AG09309 (cell line): ENCODE measurements at places on chromosomes 5 and 9.
A peak's percentile ranks its signal among the peaks of the same experiment; 100 is the strongest.

GRCh38 chr5:40089269-40089668, 590.4 kb upstream of the PTGER4 start:
- DNase-seq: no peak

GRCh38 chr5:16135003-16135402, 44.6 kb downstream of the MARCHF11 start:
- DNase-seq: no peak

DNA sequence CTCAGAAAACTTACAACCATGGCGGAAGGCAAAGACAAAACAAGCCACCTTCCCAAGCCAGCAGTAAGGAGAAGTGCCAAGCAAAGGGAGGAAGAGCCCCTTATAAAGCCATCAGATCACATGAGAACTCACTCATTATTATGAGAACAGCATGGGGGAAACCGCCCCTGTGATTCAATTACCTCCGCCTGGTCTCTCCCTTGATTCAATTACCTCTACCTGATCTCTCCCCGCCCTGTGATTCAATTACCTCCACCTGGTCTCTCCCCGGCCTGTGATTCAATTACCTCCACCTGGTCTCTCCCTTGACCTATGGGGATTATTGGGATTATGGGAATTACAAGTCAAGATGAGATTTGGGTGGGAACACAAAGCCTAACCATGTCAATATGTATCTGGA, 467.3 kb upstream of the FTMT start:
- DNase-seq: no peak

DNA sequence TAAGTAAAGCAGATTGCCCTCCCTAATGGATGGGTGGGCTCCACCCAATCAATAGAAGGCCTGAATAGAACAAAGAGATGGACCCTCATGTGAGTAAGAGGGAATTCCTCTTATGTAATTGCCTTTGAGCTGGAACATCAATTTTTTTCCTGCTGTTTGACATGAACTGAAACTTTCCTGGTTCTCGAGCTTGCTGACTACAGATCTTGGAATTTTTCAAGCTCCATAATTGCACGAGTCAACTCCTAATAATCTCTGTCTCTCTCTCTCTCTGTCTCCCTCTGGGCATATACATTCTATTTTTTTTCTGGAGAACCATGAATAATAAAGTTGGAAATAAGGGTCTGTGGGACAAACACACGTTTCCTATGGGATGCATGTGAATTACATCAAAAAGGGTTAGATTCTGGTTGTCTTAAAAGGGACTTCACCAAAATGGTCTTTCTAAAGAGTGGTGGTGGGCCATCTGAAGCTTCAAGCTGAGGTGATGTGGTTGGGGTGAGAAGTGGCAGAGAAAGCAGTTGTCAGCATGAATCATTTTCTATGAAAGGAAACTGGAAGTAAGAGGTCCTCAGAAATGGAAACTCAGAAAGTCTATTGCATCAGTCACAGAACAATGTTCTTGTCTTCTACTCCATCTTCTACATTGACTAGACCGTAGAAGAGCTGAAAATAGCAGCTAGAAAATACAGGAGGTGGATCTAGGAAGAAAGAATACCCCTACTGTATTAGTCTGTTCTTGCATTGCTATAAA, 47.0 kb upstream of the HOMER1 start:
- DNase-seq: no peak

DNA sequence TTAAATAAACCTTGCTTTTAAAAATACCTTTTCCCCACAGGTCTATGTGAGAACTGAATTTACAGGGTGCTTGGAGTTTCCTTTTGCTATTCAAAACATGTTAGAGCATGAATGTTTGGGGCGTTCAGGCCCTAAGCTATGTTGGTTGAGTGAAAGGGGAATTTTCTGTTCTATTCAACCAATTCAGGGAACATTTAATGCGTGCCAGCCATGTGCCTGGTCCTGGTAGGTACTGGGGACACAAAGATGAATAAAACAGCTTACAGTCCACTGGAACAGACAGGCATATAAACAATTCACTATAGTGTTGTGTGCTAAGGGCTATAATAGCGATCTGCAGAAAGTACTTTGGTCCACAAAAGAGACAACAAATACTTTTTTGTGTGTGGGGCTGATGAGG, 108.5 kb downstream of the ZSWIM6 start:
- no peak for DNase-seq

GRCh38 chr5:173300389-173301047, 27.7 kb downstream of the STC2 start:
- no peak for DNase-seq

GRCh38 chr5:178396796-178397720, 164.5 kb upstream of the PHYKPL start:
- no peak for DNase-seq

GRCh38 chr5:72662305-72662704, 154.2 kb upstream of the TNPO1 start:
- DNase-seq: no peak

GRCh38 chr5:39543335-39543734, 118.6 kb upstream of the DAB2 start:
- DNase-seq: no peak

GRCh38 chr5:139155333-139155732, 42.8 kb downstream of the SIL1 start:
- DNase-seq: no peak

DNA sequence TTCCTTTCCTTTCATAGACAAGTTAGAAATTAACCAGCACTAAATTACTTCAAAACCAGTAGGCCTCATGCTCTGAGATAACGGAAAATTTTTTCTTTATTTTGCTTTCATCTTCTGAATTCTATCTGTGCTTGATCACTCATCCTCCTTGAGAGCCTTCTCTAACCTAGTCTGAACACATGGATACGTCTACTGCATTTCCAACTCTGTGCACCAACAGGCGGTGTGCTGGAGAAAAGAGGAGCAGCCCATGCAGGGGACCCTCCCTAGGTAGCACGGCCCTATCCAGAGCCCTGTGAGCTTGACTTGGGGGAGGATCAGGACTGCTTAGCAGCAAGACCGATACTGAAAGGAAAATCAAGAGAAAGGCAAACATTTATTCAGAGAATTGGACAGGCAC, 149.8 kb downstream of the AUH start:
- no peak for DNase-seq

DNA sequence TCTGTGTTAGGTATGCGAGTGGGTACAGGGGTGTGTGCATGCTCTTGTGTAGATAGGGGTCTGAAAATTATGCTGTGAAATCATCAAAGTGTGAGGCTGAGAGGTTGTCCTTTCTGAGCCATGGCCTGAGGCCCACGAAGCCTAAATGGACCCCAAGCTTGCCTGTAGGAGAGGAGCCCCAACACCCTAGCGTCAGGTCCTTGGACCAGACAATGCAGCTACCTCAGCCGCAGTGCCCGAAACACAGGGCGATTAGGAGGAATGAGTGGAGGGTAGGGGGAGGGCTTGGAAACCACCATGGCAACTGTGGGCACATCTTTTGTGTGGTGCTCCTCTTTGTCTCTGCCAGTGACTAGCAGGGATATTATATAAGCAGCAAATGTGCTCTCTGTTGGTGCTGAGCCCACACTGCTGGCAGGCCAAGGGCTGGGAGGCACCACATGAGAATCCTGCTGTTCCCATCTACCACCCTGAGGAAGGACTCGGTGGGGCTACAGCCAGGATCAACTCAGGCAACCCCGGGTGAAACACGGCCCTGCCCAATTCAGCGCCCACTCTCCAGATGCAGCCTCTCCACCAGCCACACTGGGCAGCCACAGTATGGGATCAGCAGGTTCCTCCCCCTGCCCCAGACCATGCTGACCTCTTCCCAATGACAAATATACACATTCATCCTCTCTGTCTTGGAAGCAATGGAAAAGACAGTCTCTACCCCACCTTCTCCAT, 84.6 kb upstream of the FSTL4 start:
- DNase-seq: no peak

- peak; percentile 96 for DNase-seq
Observed at GRCh38 chr5:177194268-177194667, 60.7 kb downstream of the NSD1 start.

DNA sequence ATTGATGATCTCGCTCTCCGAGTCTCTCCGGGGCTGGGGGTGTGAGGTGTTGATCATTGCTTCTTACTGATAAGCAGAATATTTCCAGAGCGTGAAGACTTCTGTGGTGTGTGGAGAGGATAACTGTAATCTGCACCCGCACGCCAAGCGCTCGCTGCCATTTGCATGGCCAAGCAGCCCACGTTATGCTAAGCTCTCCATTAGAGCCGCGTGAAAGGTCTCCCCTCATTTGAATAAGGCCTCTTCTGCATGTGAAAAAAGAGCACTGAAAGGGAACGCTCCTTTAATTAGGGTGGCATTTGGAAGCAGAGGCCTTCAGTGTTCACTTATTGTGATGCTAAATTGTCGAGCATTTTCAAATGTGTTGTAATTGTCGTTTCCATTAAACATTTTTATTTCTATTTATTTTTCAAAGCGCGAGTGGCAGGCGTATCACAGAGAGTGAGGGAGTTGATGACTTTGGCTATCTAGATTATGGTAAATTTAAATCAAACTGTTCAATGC, 163.6 kb upstream of the IRX2 start:
- no peak for DNase-seq

DNA sequence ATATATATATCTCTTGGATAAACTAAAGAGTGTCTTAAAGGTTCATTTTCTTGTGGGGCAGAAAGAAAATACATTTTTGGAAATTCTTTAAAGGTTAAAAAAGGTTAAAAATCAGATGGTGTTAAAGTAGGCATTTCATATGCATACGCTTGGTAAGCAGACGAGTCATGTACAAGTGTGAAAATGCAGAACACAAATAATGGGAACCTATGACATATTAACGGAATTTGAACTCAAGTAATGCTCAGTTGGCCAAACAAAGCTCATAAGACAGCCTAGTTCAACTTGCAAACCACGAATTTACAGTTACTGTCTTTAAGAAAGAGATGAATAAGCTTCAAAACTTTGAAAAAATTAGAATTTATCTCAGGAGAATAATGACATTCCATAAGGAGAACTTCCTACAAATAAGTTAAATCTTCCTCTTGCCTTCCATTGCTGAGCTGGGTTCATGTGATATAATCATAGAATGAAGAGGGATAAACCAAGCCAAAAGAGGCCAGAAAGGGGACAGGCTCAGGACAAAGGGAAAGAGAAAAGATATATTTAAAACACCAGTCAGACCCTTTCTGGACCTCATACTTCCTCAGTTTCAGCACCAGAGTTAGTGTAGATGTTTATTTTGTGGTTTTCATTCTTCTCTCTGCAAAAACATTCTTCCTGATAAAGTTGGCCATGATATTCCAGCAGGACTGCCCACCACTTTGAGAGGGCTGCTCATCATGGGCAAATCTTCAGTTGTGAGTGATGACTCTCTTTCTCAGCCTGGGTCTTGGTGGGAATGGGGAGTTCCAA, 256.7 kb upstream of the CD180 start:
- no peak for DNase-seq

DNA sequence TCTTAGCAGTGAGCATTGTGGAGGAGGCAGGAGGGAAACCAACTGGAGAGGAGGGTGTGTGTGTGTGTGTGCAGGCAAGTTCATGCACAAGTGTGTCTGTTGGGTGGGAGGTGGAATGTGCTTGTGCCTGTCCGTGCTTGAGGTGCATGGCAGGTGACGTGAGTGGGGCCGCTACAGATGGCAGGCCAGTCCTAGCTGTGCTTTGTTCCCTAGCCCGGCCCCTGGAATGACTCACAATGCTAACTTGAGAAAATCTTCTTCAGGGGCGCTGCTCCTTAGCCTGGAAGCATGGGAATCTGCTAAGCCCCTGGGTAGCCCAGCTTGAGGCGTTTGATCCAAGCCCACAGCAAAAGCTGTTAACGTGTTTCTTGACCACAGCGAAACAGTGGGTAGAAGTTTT, 25.0 kb upstream of the DMRT2 start:
- no peak for DNase-seq

- DNase-seq: no peak
Observed at GRCh38 chr9:33388110-33388994, 14.0 kb downstream of the AQP7 start.

DNA sequence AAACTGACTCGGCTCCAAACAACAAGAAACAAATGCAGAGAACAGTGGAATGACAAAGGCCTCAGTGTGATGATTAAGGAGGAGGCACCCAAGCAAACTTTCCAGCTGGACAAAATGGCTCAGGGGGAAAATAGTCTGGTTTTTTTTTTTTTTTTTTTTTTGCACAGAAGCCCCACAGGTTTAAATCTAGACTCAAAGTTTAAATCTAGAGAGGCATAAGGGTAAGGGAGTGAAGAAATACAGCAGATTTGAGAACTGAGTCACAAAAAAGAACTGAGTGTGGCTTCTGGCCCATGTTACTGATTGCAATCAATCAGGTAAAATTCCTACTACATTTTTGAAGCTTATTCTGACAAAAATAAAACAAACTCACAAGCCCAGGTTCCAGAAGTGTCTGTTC, 12.3 kb downstream of the BOD1 start:
- no peak for DNase-seq

GRCh38 chr5:65986050-65986451, 59.7 kb downstream of the ERBIN start:
- no peak for DNase-seq

GRCh38 chr5:31880449-31880848, 241.5 kb downstream of the PDZD2 start:
- DNase-seq: no peak

GRCh38 chr5:180204276-180204819, 4.7 kb downstream of the RASGEF1C start:
- no peak for DNase-seq

DNA sequence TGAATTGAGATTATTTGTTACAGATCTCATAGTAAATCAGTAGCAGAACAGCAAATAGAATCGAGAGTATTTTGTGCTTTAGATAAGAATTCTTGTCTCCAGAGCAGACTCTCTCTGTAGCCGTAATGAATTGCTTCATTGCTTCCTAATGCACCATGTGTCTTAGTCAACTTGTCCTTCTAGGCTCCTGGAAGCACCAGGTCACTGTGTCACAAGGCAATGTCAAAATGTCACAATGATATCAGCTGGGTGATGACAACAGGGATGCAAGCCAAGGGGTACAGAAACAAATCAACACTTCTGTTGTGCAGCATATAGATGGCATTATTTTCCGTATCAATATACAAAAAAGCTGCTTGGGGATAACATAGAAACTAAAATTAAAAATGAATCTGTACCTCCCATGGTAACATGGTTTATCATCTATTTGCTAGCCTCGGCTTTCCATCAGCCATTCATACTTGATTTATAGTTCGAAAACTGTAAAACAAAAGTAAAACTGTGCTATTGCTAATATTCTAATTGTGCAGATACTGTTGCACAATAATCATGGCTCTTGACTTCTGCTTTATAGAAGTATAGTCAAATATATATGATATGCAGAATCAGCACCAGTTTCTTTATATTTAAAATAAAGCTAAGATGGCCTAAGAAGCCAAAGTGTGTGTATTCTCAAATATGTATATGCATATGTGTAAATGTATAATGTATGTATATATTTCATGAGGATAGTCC, 435.9 kb upstream of the TLE4 start:
- DNase-seq: no peak

GRCh38 chr9:113154946-113155345, 4.1 kb downstream of the SLC31A2 start:
- DNase-seq: peak; percentile 10

DNA sequence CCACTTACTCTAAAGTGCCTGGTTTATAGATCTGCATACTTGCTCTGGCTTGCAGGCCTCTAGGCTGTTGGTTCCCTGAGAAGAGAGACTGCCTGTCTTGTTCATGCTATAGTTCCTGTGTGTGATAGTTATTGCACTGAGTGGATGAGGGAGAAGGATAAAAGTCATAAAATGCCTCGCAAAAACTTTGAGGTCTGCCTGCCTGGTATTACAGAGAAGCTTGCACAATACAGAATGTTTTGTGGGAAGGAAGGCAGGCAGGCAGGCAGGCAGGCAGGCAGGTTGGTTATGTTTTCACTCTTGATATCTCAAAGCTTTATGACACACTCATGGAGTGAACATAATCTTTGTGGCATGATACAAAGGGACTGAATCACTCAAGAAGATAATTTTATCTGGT, 287.1 kb downstream of the SLIT3 start:
- peak; percentile 54 for DNase-seq

GRCh38 chr5:135979510-135979909, 24.7 kb upstream of the LECT2 start:
- peak; percentile 78 for DNase-seq
